CD4-positive, alpha-beta T cell (primary cell): ENCODE measurements at places on chromosomes 6 and 20.

DNA sequence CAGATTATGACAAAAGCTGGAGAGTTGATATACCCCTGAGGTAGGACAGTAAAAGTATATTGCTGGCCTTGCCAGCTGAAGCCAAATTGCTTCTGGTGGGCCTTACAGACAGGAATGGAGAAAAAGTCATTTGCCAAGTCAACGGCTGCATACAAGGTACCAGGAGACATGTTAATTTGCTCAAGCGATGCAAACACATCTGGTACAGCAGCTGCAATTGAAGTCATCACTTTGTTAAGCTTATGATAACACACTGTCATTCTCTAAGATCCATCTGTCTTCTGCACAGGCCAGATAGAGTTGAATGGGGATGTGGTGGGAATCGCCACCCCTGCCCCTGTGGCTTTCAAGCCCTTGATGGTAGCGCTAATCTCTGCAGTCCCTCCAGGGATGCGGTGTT lies 40.4 kb upstream of the POPDC3 start:
- no peak for DNase-seq

GRCh38 chr6:16471910-16472297 lies 233.5 kb downstream of the GMPR start:
- DNase-seq: no peak

- no peak for DNase-seq
Observed at GRCh38 chr6:139647016-139647415, 272.6 kb upstream of the CITED2 start.

- no peak for DNase-seq
Observed at GRCh38 chr6:52284131-52284459, 447 bp downstream of the MCM3 start.

GRCh38 chr6:111843347-111844147 lies 29.7 kb downstream of the FYN start:
- DNase-seq: peak; percentile 86

GRCh38 chr6:157236040-157236725 lies 87.1 kb downstream of the TMEM242 start:
- no peak for DNase-seq

GRCh38 chr6:3117912-3118352 lies 579 bp upstream of the BPHL start:
- DNase-seq: no peak

GRCh38 chr20:33936656-33937055 lies 57.1 kb upstream of the RALY start:
- DNase-seq: no peak

DNA sequence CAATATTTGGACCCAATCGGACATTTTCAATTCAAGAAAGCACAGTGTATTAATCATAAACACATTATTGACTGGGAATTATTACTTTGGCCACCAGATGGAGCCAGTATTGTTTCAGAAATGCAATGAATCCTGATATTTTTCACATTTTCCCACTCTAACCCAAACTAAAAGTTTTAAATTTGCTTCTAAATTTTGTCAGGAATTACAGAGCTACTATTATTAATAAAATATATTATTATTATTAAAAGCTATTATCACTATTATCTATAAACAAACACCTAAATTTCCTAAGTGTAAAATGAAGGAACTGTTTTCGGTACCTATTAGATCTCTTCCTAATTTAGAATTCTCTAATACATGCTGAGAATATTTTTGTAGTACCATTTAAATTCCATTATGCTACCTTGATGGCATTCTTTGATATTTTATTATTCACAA lies 245.3 kb downstream of the OGFRL1 start:
- DNase-seq: no peak

DNA sequence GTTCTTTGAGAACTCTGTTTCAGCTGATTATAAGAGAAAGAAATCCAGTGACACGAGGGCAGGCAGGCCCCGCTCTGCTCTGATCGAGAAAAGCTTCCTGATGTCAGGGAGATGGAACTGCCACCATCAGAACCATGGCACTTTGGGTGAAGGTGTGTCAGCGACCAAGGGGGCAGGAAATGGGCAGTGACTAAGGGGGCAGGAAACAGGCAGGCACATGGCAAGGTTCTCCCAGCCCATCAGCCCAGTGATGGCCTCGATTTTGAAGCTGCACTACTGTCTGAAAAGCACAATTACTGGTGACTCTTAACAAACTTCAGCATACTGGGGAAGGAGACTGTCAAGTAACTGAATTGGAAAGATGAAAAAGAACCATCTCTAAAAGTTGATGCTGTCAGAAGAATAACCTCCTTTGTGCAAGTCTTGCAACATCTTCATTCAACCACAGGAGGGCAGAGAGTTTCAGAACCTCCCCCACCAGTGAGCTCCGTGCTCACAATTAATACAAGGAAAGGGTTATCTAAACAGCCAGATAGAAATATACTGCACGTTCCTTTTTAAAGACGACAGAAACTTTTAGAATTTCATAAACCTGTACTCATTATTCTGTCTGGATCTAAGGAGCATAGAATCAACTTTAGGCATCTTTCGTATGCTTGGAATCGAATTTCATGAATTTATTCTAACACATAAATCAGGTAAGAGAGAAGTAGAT lies 39.1 kb downstream of the TMX4 start:
- DNase-seq: no peak

DNA sequence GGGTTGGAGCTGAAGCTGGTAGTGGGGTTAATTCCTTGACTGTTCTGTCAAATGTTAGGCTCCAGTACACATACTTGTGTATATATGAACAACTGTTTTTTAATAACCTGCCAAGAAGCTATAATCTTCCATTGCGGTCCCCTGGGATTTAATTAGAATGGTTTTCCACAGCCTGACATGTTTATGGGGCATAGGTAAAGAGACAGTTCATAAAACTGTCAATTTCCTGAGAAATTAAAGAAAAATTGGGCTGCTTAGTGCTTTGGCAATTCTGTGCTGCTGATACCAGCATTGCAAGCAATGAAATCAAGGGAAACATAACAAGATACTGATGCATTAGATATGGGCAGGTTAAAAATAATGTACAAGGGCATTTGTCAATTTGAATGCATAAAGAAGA lies 314.1 kb upstream of the SLC35B3 start:
- DNase-seq: no peak

GRCh38 chr6:89243331-89243629 lies 26.1 kb upstream of the GABRR1 start:
- no peak for DNase-seq

DNA sequence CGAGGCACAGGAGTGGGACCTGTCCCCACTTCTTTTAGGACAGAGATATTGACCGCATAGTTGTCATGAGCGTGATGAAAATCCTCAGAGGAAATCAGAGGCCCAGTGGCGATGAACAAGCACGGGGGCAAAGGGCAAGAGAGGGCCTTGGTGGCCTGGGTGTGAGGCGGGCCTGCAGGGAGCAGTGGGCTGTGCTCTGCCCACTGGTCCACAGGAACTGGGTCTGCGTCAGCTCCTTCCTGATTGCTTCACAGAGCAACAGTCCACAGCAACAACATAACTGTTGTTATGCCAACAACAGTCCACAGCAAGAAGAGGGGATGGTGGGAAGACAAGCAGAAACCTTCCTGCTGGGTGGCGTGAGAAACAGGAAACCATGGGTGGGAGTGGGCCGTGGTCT lies 335.6 kb downstream of the ZFAND3 start:
- DNase-seq: no peak

DNA sequence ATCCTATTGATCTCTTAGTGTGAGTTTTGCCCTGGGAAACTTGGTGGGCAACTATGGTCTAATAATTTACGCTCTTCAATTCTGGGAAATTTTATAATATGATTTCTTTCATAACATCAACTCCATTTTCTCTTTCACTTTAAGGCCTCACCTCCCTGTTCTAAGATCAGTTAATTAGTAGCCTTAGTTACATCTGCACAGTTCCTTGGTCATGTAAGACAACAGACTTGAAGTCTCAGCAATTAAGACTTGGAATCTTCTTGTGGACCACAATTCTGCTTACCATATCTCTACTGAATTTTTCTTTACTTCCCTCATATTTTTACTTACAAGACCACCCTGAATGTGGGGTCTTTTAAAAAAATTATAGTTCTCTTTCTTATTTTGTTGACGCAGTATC lies 8.7 kb downstream of the ENPP3 start:
- no peak for DNase-seq

DNA sequence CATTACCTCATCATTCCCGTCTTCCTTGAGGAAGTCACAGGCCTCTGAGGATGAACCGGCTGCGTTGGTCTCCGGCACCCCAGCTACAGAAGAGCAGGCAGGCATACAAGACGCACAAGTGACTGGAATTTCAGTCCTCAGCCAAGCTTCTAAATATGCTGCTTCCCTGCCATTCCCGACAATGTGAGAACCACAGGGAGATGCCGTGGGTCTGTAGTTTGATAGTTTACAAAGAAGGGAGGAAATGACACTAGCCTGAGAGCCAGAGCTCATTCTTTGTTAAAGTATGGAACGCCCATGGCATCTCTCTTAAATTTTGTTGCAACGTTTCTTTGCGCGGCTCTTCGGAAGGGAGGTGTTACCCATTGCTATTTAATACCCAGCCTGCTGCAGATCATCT lies 25.7 kb downstream of the HEBP2 start:
- no peak for DNase-seq

DNA sequence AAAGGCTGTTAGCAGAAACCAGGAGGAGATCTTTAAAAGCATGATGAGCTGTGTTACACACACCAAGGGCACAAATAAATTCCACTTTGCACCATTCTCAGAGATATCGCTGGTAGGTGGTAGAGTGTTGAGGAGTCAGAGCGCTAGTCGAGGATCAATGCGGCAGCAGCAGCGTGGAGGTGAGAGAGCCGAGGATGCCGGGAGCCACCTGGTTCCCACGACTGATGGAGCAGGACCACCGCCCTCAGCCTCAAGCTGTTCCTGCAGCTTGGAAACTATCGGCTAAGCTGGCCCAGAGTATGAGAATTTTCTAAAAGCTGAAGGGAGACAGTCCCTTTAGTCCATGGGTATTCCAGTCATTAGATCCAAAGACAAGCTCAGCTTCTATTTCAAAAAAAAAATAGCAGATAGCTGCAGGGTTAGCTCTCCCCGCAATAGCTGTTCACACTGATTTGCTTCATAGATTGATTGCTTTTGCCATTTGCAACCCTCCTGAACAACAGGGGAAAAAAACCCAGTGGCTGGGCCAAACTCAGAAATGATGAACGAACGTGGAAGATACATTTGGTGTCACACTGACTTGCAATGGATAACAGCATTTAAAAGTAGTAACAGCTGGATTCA lies 106.2 kb downstream of the LCA5 start:
- DNase-seq: no peak

- no peak for DNase-seq
Observed at GRCh38 chr20:4243071-4243470, 227.7 kb upstream of the RNF24 start.

- DNase-seq: no peak
Observed at GRCh38 chr6:145875496-145876211, 61.1 kb upstream of the FBXO30 start.

- DNase-seq: no peak
Observed at GRCh38 chr6:34460796-34461507, 4.9 kb upstream of the PACSIN1 start.

GRCh38 chr6:111113336-111114086 lies 26.2 kb downstream of the SLC16A10 start:
- peak; percentile 48 for DNase-seq

- no peak for DNase-seq
Observed at GRCh38 chr6:128208078-128208477, 307.2 kb upstream of the THEMIS start.

- peak; percentile 23 for DNase-seq
Observed at GRCh38 chr6:37103169-37104039, 66.5 kb upstream of the PIM1 start.

DNA sequence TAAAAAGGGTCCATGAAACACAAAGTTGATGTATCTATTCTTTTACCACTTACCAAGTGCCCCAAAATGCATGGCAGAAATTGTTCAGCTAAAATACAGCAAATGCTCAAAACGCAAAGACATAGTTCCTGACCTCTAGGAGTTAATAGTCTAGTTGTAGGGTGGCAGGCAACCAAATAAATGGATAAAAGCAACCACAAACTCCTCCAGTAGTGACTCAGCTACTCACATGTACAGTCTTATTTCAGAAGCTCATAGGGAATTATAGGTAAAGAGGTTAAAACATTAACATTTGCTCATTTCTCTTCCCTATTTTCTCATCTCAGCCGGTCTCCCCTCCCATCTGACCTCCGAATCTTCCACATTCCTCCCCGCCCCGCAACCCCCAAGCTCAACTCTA lies 143.9 kb upstream of the INSM1 start:
- no peak for DNase-seq
